ENCODE measurements at places on chromosomes 13 and 19.
A peak's percentile ranks its signal among the peaks of the same experiment; 100 is the strongest.

DNA sequence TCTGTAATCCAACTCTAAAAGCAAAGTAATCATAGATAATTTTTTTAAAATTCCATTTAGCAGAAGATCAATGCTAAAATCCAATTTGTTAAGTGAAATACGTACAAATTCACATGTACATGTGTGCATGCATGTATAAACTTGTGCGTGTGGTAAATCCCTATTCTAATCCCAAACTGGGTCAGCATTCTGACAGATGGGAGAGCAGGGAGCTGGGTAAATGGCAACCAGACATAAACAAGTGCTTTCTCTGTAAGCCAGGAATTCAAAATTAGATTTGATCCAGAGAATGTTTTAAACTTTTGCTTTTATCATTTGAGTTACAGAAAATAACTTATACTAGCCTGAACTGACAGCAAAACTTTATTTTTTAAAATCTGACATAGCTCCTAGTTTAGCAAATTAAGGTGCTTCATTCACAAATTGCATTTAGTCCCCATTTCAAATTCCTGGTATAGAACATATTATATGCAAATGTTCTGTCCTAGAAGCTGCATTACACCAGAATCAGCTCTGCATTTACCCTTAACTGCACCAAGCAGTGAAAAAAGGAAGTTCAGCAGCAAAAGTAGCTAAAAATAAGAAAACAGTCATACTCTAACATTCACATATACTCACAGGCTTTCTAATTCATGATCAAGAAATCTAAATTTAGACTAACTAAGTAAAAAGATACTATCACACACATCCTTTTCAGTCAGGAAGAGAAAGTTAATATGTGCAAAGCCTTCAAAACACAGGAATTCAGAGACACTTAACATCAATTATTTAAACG is 32.6 kb downstream of the UBL3 start:
- DNase-seq, result no peak

DNA sequence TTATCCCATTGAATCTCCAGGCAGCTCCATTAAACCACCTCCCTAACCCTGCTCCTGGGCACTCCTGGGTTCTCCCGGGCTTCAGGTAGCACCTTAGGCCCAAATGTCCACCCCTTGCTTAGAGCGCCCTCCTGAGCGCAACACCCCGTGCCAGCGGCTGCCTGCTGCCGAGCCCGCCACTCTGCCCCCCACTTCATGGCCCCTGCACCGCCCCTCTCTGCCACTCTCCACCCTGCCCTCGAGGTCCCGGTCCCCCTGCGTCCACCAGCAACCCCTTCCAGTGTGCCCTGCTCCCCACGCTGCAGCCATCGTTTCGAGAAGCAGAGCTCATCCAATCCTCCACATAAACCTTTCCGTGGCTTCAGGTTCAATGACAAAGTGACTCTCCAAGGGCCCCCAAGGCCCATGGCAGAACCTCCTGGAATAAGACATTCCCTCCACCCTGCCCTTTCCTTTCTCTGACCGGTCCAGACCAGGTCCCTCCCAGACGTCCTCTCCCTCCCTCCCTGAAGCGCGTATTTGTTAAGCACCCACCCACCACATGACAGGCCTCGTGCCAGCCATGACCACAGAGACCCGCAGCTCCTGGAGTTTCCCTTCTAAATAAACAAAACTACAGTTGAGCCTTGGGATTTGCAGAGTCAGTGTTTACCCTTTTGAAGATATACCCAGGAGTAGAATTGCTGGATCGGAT is 66.6 kb downstream of the ARHGEF18 start:
- DNase-seq, result peak; percentile 79

DNA sequence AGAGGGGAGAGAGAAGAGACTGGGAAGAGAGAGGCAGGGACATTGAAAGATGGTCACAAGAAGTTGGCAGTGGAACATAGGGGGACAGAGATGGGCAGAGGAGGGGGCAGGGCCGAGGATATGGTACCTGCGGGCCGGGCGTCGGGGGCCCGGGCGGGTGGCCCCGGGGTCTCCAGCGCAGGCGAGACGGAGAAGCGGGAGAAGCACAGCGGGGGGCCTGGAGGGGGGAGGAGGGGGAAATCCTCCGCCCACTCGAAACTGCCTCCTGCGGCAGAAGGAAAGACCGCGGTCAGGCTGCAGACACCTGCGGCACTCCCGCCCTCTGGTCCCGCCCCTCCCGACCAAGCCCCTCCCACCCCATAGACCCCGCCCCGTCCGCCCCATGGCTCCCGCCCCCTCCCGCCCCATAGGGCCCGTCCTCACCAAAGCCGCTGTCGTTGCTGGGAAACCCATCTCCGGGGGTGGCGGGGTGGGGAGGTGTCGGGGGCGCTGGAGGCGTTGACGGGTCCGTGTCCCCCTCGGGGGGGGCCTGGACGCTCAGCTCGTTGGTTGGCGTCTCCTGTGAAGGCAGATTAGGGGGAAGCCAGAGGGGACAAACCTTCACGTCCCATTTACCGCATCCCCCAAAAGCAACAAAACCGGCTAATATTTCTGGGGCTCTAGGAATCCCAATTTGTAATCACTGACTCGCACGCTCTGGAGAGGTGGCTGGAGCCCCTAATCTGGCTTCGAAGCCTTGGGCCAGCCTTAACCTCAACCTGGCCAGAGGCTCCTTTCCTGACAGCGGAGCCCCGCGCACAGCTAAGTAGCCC is 20.4 kb downstream of the LMTK3 start:
- peak; percentile 41 for DNase-seq

- DNase-seq, result peak; percentile 85
Observed at GRCh38 chr13:109785141-109785891, 1.1 kb downstream of the IRS2 start.

DNA sequence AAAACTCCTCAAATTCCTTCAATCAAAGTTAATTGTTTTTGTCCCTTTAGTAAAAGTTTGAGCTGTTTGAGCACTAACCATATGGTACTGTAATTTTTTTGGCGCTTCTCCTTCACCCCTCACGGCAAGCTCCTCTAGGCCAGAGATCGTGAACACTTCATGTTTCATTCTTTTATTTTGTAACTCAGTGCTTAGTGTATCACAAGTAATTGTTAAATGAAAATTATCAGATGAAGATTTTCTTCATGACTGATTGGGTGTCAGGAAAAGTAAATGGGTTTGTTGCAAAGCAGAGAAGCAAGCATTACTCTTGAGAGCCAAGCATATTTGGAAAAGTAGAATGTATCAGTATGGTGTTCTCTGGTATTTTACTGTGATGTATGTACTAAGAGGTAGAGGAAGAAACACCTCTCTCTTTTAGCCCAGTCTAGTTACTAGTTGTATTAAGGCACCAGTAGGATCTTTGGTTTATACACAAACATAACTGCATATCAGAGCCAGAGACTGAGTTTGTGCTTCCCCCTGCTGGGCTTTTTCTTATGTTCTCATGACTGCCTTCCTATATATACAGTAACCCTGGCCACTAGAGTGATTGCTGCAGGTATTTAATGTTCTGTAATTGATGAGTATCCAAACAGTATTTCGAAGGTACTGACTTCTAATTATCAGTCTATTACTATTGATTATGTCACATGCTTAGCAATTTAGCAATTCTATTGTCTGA is 202.3 kb upstream of the KLHL1 start:
- DNase-seq, result peak; percentile 68

DNA sequence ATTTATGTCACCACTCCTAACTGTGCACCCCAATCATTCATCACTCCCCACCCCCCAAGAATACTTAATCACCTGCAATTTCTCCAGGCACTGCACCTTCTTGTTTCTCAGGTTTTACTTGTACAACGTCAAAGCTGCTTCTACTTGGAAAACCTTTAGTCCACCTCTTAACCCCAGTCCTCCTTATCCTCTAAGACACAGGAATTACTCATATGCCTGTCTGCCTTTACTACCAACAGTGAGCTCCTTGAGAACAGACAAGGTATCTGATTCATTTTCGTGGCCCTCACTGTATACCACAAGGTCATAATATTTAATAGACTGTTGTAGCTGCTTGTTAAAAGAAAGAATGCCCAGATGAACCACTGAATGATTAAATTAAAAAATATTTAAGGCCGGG is 21.0 kb upstream of the NDFIP2 start:
- no peak for DNase-seq

DNA sequence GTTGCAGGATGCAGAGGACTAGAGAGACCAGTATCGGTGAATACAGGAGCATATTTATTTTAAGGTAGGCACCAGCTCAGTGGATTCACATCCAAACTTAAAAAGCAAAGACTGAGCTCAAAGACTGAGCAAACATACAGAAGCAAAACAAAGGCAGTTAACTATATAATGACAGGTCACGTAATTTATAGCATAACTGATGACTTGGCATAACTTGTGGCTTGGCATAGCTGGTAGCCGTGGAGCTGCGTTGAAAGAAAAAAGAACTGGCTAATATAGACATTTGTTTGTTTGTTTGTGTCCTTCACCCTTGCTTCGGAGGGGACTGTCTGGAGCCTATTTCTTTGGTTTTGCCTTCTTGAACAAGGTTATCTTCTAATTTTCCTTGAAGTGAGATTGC is 33.7 kb downstream of the ZNF493 start:
- DNase-seq, result no peak

DNA sequence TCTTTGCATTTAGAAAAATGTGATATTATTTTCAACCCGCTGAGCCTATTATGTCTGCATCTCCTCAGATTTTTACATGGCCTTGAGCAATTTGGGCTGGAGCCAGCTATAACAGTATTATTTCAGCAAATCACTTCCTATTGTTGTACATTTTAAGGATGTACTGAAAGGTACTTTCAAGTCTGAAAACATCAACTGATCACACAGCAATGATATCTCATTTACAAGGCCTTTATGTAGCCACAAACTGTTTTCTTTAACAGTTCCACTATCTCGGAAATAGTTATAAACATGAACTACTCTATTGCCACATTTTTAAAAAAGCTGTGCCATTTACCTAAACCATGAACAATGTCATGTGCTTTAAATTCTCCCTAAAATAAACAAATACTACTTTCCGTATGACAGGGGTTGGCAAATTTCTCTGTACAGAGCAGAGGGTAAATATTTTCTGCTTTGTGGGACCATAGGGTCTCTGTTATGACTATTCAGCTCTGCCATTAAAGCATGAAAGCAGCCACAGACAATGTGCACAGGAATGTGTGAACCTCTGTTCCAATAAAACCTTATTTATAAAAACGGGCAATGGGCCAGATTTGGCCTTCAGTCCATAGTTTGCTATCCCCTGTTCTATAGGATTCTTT is 560.4 kb downstream of the GPC6 start:
- peak; percentile 57 for DNase-seq

- peak; percentile 42 for DNase-seq
Observed at GRCh38 chr19:40588110-40588854, 11.6 kb downstream of the SHKBP1 start.

DNA sequence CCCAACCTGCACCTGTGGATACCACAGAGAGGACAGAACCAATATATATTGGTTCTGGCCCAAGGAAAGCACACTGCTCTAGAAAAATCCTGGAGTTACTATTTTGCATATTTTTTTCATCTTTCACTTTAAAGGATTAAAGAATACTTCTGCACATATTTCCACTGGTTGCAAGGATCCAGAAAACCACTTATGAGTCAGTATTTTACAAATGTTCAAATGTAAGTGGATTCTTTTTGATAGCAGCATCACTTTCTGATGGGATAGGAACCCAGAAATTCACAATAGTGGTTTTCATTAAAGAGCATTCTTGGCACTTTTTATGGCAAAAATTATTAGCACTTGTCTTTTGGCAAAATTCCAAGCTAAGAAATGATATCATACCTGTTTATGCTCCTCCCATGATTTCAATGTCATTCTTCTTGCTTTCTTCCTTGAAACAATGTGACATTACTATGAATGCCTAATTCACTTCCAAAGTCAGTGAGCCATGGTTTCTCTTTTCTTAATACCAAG is 38.2 kb downstream of the MZT1 start:
- no peak for DNase-seq

- DNase-seq, result no peak
Observed at GRCh38 chr13:21894703-21895699, 224.1 kb downstream of the FGF9 start.

- DNase-seq, result no peak
Observed at GRCh38 chr19:56720281-56720680, 48.7 kb upstream of the ZNF835 start.

DNA sequence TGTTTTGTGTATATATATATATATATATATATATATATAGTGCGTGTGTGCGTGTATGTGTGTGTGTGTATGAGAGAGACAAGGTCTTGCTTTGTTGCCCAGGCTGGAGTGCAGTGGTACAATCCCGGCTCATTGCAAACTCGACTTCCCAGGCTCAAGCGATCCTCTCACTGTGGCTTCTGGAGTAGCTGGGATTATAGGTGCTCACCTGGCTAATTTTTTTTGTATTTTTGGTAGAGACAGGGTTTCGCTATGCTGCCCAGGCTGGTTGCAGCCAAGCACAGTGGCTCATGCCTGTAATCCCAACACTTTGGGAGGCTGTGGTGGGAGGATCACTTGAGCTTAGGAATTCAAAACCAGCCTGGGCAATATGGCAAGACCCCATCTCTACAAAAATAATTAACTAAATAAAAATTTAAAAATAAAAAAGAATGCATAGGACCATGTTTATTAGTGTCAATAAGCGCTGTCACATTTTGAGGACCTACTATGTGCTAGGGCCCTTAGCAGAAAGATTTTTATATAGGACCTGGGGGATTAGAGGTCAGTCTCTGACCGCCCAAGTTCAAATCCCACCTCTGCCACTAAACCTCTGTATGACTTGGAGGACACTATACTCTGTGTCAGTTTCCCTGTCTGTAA is 1.8 kb downstream of the PVR start:
- no peak for DNase-seq

DNA sequence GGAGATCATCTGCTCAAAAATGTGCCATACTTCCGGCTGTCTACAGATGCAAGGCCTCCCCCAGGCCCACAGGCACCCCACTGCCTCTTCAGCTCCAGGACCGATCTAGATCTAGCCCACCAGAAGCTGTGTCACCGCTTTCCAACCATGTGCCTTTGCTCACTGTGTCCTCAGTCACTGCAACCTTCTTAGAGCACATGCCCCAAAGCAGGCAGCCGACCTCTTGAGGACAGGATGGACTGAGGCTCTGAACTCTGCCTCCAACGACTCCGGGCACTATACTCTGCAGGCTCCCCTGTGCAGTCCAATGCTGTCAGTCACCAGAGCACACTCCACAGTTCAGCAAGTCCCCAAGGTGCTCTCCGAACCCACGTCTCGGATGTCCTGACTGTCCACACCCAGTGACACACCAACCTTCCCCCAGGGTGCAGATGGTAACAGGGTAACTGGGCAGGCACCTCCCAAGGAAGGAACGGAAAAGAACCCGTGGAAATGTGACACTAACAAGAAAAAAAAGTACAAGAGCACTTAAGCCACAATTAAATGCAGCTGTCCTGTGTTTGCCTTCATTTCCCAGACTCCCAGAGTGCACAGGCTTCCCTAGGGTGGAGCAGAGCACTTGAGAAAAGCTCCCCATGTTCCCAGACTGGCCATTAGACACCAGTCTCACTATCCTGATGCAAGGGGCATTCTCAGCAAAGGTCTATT is 4.8 kb downstream of the STK24 start:
- DNase-seq, result peak; percentile 37

- DNase-seq, result peak; percentile 95
Observed at GRCh38 chr13:25574437-25575411, 202.9 kb downstream of the ATP8A2 start.

- DNase-seq, result peak; percentile 49
Observed at GRCh38 chr19:47229676-47230053, 1.3 kb downstream of the BBC3 start.

All from choroid plexus epithelial cell (primary cell).